ENCODE measurements at places on chromosomes 3 and 15.
A peak's percentile ranks its signal among the peaks of the same experiment; 100 is the strongest.

- DNase-seq: no peak
- H3K27ac ChIP-seq: no peak overlapping the region
- H3K4me1 ChIP-seq: no peaks in the 10 kb centered on the region
- H3K36me3 ChIP-seq: no peaks in the 10 kb centered on the region
Measured at GRCh38 chr3:127422663-127423375, 135.0 kb upstream of the PRR20G start.

- no peaks in the 10 kb centered on the region for H3K36me3 ChIP-seq
- no peaks in the 10 kb centered on the region for H3K4me1 ChIP-seq
Measured at GRCh38 chr3:82240322-82240721, 478.9 kb upstream of the GBE1 start.

GRCh38 chr15:52567871-52568600 is 794 bp downstream of the ARPP19 start:
- peak overlapping the region; percentile 98 for H3K27ac ChIP-seq
- H3K4me3 ChIP-seq: peak overlapping the region; percentile 86

DNA sequence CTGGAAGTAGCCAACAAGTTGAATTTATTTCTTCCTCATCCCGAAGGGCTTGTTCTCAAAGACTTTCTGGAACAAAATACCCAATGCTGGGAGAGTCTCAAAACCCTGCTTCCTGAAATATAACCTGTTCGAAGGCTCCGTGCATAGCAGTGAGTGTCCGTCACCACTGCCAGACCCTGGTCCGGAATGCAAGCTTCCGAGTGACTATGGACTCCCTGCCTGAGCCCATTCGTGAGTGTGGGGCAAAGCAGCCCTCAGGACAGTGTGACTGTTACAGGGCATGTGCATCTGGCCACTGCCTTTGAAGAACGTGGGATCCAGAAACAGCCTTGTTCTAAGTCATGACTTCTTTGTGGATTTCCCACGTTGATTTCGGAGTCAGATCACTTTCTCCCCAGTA is 214.5 kb upstream of the IGF1R start:
- peaks cover 27% of the 10 kb centered on the region for H3K27me3 ChIP-seq
- H3K4me3 ChIP-seq: no peak overlapping the region
- DNase-seq: no peak
- no peak overlapping the region for H3K27ac ChIP-seq

DNA sequence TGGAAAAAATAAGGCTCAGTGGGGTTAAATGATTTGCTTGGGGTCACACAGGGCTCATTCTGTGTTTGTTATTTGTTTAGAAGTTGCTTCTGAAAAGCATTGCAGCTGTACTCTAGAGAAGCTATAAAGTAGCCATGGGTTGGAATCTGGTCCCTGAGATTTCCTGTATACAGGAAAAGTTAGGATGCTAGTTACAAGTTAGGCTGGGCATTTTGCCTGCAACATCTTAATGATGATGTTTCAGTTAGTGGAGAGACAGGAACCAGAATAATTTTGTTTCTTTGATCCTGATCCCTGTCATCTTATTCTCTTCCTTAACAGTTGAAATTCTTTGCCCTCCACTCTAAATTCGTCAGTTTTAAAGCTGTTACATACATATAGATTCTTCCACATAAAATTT is 445.3 kb downstream of the OTOL1 start:
- H3K4me1 ChIP-seq: no peaks in the 10 kb centered on the region
- H3K4me3 ChIP-seq: no peak overlapping the region
- no peaks in the 10 kb centered on the region for H3K36me3 ChIP-seq
- no peak for DNase-seq
- H3K27ac ChIP-seq: no peak overlapping the region
- H3K27me3 ChIP-seq: no peaks in the 10 kb centered on the region

GRCh38 chr15:100924436-100924835 is 5.3 kb downstream of the LRRK1 start:
- H3K4me1 ChIP-seq: peaks cover 10% of the 10 kb centered on the region
- H3K36me3 ChIP-seq: no peaks in the 10 kb centered on the region
- H3K27ac ChIP-seq: no peak overlapping the region
- H3K4me3 ChIP-seq: no peak overlapping the region

- H3K4me1 ChIP-seq: peaks cover 1% of the 10 kb centered on the region
- no peak overlapping the region for H3K27ac ChIP-seq
- DNase-seq: no peak
- H3K36me3 ChIP-seq: peaks cover 48% of the 10 kb centered on the region
Measured at GRCh38 chr3:43081796-43082195, 24.1 kb downstream of the POMGNT2 start.

GRCh38 chr15:89433686-89434085 is 62.7 kb downstream of the RHCG start:
- H3K4me3 ChIP-seq: no peak overlapping the region
- no peak overlapping the region for H3K27ac ChIP-seq
- peaks cover 4% of the 10 kb centered on the region for H3K4me1 ChIP-seq
- peaks cover 12% of the 10 kb centered on the region for H3K27me3 ChIP-seq
- H3K36me3 ChIP-seq: no peaks in the 10 kb centered on the region

DNA sequence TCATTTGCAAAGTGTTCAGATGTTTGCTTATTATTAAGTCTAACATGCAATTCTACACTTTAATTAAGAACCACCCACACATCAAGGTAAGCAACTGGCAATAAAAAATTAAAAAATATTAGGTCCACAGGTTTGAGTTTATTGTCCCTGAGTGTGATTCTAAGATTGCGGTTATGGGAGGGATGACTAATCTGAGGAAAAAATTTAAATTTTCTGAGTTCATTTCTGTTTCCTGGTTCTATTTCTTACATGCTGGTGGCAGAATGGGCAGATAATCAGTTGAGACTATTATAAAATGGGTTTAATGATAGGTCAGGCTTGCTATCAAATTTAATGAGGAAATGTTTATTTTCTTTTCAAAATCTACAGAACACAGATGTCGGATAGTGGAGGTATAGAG is 105.9 kb downstream of the TP63 start:
- DNase-seq: no peak
- H3K36me3 ChIP-seq: no peaks in the 10 kb centered on the region
- no peak overlapping the region for H3K27ac ChIP-seq
- no peaks in the 10 kb centered on the region for H3K27me3 ChIP-seq
- H3K4me3 ChIP-seq: no peak overlapping the region

DNA sequence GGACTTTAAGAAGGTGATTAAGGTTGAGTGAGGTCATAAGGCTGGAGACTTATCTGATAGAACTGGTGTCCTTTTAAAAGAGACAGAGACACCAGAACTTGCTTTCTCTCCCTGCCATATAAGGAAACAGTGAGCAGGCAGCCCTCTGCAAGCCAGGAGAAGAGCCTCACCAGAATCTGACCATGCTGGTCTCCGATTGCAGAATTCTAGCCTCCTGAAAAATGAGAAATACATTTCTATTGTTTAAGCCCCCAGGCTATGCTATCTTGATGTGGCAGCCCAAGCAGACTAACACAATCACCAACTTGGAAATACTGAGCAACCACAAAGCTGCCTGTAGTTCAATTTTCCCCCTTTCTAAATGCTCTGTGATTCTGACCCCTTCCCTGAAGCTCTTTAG is 161.4 kb upstream of the RARB start:
- no peak for DNase-seq
- H3K27me3 ChIP-seq: peaks cover 4% of the 10 kb centered on the region
- H3K4me1 ChIP-seq: no peaks in the 10 kb centered on the region
- H3K36me3 ChIP-seq: no peaks in the 10 kb centered on the region

- H3K36me3 ChIP-seq: peaks cover 3% of the 10 kb centered on the region
- H3K27me3 ChIP-seq: peaks cover 2% of the 10 kb centered on the region
- H3K27ac ChIP-seq: no peak overlapping the region
- H3K4me1 ChIP-seq: no peaks in the 10 kb centered on the region
- H3K4me3 ChIP-seq: no peak overlapping the region
Measured at GRCh38 chr3:120622870-120623726, 27.0 kb downstream of the NDUFB4 start.

All from activated naive CD4-positive, alpha-beta T cell treated with anti-CD3 and anti-CD28 coated beads for 36 hours (primary cell).